ENCODE measurements at places on chromosomes 7 and 10. TPM values are rescaled to one million over a fixed set of nuclear protein-coding genes. Genes with fewer than 3 reads are reported as not detected.

- H3K27ac ChIP-seq = no peak overlapping the region
- no peaks in the 10 kb centered on the region for H3K27me3 ChIP-seq
- H3K4me3 ChIP-seq = no peak overlapping the region
- H3K36me3 ChIP-seq = no peaks in the 10 kb centered on the region
- no peaks in the 10 kb centered on the region for H3K4me1 ChIP-seq
Measured at GRCh38 chr10:99125879-99126278, 109.8 kb downstream of the HPSE2 start.

The THSD7A gene
- not detected for total RNA-seq

The CCDC146 gene
- 1.8 TPM for total RNA-seq

DNA sequence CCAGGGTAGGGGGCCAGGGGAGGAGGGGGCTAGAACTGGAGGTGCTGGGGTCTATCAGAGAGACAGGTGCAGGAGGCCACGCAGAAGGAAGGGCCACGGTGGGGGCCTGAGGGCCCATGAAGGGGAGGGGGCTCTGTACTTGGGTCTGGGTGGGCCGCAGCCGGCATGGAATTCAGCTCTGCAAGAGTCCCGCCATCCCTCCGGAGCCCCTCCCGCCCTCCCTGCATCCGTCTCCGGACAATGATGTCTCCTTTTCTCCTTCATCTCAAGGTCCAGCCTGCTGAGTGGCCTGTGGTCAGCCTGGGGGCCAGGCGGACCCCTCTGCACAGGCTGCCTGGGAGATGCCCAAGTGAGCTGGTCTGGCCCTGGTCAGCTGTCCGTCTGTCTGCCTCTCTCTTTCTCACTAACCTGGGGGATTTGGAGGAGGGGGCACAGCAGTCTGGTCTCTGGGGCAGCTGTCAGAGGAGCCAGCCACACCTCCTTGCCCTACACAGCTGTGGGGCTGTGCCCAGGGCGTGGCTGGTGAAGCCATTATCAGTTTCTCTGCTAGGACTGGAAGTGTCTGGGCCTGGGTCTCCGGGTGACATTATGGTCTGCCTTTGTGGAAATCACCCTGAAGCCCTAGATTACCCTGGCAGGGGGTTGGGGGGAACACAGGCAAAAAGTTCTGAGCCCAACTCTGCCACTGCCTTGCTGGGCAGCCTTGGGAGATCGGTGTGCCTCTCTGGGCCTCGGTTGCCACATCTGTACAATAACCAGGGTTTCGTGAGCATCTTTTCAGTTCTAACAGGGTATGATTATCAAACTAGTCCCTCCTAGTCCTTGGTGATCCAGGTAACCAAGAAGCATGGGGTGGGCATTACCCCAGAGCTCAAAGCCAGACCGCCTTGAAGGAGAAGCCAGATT is 19.0 kb upstream of the HSPB1 start:
- peaks cover 27% of the 10 kb centered on the region for H3K27me3 ChIP-seq
- peaks cover 6% of the 10 kb centered on the region for H3K4me1 ChIP-seq

GRCh38 chr10:103854686-103855391 is 537 bp downstream of the SH3PXD2A start:
- peak; percentile 39 for DNase-seq
- H3K27ac ChIP-seq = no peak overlapping the region
- peaks cover 14% of the 10 kb centered on the region for H3K4me1 ChIP-seq
- H3K4me3 ChIP-seq = peak overlapping the region; percentile 79

The MAD1L1 gene
- 44.4 TPM for total RNA-seq

The IRF5 gene
- total RNA-seq = 21.7 TPM

The CLCN1 gene
- total RNA-seq = not detected

GRCh38 chr7:37332243-37333016 is 116.2 kb downstream of the ELMO1 start:
- H3K27ac ChIP-seq = peak overlapping the region; percentile 42
- H3K4me3 ChIP-seq = no peak overlapping the region
- peaks cover 61% of the 10 kb centered on the region for H3K36me3 ChIP-seq

- no peak overlapping the region for H3K27ac ChIP-seq
- no peaks in the 10 kb centered on the region for H3K36me3 ChIP-seq
- no peaks in the 10 kb centered on the region for H3K4me1 ChIP-seq
- H3K4me3 ChIP-seq = no peak overlapping the region
Measured at GRCh38 chr7:72406820-72407403, 5.2 kb downstream of the CALN1 start.

The GIMAP6 gene
- 30.2 TPM for total RNA-seq

- no peaks in the 10 kb centered on the region for H3K36me3 ChIP-seq
- H3K4me1 ChIP-seq = peaks cover 2% of the 10 kb centered on the region
- peaks cover 15% of the 10 kb centered on the region for H3K27me3 ChIP-seq
Measured at GRCh38 chr10:49585387-49585786, 24.7 kb upstream of the SLC18A3 start.

- H3K4me3 ChIP-seq = no peak overlapping the region
- H3K4me1 ChIP-seq = peaks cover 24% of the 10 kb centered on the region
- peak overlapping the region; percentile 18 for H3K27ac ChIP-seq
- no peaks in the 10 kb centered on the region for H3K36me3 ChIP-seq
- DNase-seq = peak; percentile 15
- peaks cover 3% of the 10 kb centered on the region for H3K27me3 ChIP-seq
Measured at GRCh38 chr10:34124522-34125035, 690.5 kb downstream of the PARD3 start.

DNA sequence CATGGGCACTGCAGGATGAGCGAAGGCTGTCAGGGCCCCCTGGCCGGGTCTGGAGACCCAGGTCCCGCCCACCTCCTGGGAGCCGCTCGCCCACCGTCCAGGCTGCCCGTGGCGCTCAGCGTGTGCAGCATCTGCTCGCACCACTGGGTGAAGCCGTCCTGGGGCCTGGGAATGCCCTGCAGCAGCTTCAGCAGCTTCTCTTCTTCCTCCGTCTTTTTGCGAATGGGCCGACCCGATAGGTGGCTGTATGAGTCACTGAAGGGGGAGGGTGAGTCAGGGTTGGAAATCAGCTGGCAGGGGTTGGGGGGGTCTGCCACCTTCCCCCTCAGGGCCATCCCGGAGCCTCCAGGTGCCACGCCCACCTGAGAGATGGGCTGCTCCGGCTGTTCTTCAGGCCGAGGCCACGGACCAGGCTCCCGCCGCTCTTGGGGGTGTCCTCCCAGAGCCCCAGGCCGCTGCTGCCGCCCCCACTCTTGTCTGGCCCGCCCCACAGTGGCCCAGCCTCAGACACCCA is 8.7 kb downstream of the GNB2 start:
- H3K27me3 ChIP-seq = no peaks in the 10 kb centered on the region
- H3K4me3 ChIP-seq = no peak overlapping the region
- no peak overlapping the region for H3K27ac ChIP-seq

GRCh38 chr7:154577141-154577873 is 425.6 kb downstream of the PAXIP1 start:
- no peak overlapping the region for H3K4me3 ChIP-seq
- no peaks in the 10 kb centered on the region for H3K27me3 ChIP-seq
- no peak overlapping the region for H3K27ac ChIP-seq

DNA sequence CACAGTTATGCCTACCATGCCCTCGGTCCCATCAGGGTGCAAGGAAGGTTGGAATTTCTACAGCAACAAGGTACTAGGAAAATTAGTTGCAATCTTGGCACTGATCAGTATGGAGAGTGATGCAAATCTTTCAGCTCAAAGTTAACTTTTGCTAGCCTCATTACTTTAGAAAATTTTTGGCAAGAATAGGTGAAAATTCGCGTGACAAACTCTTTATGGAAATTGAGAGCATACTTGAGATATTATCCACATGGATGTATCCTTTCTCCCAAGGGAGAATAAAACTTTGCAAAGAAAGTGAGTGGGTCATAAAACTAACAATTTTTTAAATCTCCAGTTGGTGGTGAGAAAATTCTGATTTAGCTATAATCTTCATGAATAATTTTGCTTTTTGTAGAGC is 71.1 kb upstream of the SLC39A12 start:
- no peak overlapping the region for H3K4me3 ChIP-seq
- H3K36me3 ChIP-seq = no peaks in the 10 kb centered on the region
- no peaks in the 10 kb centered on the region for H3K4me1 ChIP-seq
- no peaks in the 10 kb centered on the region for H3K27me3 ChIP-seq
- H3K27ac ChIP-seq = no peak overlapping the region
- no peak for DNase-seq

GRCh38 chr7:39890411-39890810 is 59.6 kb upstream of the CDK13 start:
- no peaks in the 10 kb centered on the region for H3K36me3 ChIP-seq
- H3K27ac ChIP-seq = no peak overlapping the region
- H3K4me3 ChIP-seq = no peak overlapping the region
- DNase-seq = no peak

GRCh38 chr10:52541006-52541473 is 227.0 kb downstream of the DKK1 start:
- H3K4me3 ChIP-seq = no peak overlapping the region
- H3K4me1 ChIP-seq = no peaks in the 10 kb centered on the region
- H3K36me3 ChIP-seq = no peaks in the 10 kb centered on the region

GRCh38 chr7:22662556-22663356 is 64.2 kb upstream of the IL6 start:
- H3K4me1 ChIP-seq = peaks cover 43% of the 10 kb centered on the region
- DNase-seq = no peak
- peaks cover 2% of the 10 kb centered on the region for H3K36me3 ChIP-seq
- H3K27ac ChIP-seq = peak overlapping the region; percentile 61
- H3K27me3 ChIP-seq = peaks cover 24% of the 10 kb centered on the region

DNA sequence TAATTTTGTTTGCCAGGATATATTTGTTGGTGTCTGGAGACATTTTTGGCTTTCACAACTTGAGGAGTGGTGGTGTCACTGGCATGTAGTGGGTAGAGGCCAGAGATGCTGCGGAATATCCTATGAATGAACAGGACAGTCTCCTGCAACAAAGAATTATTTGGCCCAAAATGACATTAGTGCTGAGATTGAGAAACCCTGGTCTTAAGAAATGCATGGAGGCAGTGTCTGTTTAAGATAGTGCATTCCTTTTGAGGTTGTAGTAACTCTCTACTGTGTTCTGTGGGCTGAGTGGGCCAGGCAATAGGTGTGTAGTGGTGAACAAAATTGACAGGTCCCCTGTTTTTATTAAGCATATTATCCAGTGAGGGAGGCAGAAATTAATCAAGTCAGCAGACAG is 165.5 kb downstream of the CDK14 start:
- H3K4me3 ChIP-seq = no peak overlapping the region
- no peaks in the 10 kb centered on the region for H3K27me3 ChIP-seq
- no peak overlapping the region for H3K27ac ChIP-seq
- DNase-seq = no peak
- no peaks in the 10 kb centered on the region for H3K4me1 ChIP-seq
- H3K36me3 ChIP-seq = no peaks in the 10 kb centered on the region
